NCI-H2081 treated with DMSO at 0.1 percent for 48 hours (cell line): ENCODE measurements at places on chromosomes 11 and 22.

- no peak for DNase-seq
Measured at GRCh38 chr11:121884626-121885025, 231.4 kb downstream of the BLID start.

DNA sequence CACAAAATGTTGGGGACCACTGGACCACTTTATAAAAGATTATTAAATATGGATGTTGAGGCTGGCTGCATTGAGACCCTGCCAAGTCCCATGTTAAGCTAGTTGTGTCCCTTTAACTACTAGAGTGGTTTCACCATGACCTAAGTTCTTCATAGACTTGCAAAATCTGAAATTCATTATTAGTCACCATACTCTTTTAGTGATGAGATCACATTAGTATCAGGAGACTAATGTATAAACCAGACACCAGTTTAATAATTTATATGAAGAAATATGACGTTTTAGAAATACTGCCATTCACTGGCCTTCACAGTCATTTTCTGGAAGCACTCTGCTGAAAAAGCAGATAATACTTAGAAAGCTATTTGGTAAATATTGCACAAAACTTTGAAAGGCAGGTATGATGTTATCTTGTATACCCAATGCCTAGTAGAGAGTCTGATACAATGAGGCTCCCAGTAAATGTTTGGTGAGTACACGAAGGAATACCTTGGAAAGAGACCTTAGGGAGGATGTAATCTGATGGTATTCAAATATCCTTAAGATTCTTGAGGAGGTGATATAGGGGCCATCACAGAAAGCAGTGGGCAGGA is 728.2 kb upstream of the ANO5 start:
- no peak for DNase-seq

DNA sequence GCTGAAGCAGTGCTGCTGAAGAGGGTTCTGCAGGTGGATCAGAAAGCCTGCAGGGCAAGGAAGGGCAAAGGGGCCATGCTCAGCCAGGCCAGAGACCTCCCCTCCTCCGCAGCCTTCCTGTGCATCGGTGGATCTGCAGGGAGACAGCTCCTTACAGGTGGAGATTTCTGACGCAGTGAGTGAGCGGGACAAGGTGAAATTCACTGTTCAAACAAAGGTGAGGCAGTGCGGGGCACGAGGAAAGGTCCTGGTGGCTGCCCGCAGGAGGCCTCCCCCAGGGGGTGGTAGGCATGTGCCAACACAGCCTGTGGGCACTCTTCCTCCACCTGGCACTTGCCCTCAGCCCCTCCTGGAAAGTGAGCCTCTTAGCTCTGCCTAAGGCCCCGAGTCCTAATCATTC is 8.6 kb downstream of the CFL1 start:
- no peak for DNase-seq

GRCh38 chr11:9533736-9534473 is 39.6 kb upstream of the WEE1 start:
- no peak for DNase-seq

GRCh38 chr11:60852117-60852981 is 3.4 kb downstream of the PTGDR2 start:
- DNase-seq, result no peak

DNA sequence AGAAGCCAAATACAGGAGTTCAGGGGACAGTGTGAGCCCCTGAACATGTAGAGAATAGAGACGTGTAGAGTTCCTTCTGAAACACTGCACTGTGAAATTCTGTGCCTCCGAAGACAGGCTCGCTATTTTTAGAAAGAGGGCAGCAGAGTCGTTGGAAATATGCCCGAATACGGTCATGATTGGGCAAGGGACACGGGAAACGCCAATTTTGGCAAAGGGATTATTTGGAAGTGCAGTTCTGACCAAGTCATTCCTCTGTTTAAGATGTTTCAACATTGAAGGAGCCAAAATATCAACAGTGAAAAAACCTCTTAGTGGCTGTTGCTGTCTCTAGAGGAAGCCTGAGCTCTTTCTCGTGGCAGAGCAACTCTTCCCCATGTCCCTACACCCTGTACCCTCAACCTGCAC is 9.5 kb upstream of the CBX6 start:
- no peak for DNase-seq

- DNase-seq, result no peak
Measured at GRCh38 chr11:130999992-131000770, 83.9 kb upstream of the SNX19 start.

DNA sequence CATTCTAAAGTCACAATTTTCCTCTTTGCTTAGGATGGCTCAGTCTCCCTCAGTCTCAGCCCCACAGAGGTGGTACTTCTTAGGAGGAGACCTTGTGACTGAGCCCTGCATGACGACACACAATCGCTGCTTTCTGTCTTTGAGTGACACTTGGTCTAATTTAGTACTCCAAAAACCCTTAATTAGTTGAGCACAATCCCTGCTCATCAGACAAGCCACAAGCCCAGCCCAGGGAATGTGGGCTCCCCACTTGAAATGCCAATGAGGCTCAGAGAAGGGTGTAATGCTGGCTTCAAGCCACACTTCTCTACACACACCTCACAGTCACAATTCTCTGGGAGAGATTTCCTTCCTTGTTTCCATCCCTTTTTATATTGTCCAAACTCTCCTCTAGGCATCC is 101.8 kb downstream of the FEZ1 start:
- no peak for DNase-seq

DNA sequence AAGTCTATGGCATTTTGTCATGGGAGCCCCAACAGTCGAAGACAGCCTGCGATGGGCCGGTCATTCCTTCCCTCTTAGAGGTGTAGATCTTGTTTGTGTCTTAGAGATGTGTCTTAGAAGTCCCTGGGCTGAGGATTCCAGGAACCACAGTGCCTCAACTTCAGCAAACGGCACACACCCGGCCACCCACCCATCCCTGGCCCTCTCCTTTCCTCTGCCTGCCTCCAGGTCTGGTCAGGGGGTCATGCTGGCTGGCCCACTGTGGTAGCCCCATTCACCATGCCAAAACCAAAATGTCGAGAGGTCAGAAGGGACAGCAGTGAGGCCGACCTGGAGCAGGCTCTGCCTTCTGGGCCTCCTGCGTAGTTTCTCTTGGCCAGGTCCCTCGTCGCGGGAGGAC is 857.9 kb downstream of the TBC1D22A start:
- no peak for DNase-seq

- DNase-seq, result no peak
Measured at GRCh38 chr11:130804306-130805076, 111.8 kb downstream of the SNX19 start.

DNA sequence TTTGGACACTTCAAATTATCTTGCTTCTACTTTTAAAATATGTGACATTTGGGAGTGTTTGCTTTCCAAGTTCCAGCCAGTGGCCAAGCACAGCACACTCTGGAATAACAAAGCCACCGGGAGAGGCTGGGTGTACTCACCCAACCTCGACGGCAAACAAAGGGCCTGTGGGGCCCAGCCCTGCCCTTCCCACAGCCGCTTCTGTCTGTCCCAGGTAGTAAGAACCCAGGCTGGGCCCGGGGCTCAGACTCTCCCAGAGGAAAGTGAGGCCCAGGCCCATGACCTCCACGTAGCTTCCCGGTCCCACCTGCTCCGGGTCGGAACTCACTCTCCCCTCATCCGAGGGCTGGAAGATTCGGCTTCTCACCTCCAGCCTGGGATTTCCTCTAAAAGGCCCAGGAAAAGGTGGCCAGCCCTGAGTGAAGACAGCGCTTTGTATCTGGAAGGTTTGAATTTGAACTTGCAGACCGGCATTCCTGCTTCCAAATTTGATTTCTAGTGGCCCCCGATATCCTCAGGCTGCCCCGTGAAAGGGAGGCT is 93.5 kb downstream of the CELSR1 start:
- DNase-seq, result no peak

- no peak for DNase-seq
Measured at GRCh38 chr22:28375761-28376534, 303.7 kb downstream of the TTC28 start.

- DNase-seq, result no peak
Measured at GRCh38 chr11:36150986-36151385, 138.2 kb downstream of the COMMD9 start.

- DNase-seq, result no peak
Measured at GRCh38 chr22:33018232-33018864, 39.8 kb downstream of the SYN3 start.

- DNase-seq, result no peak
Measured at GRCh38 chr11:121595717-121596161, 143.0 kb upstream of the SORL1-AS1 start.

- DNase-seq, result no peak
Measured at GRCh38 chr22:44669561-44669976, 32.4 kb upstream of the PRR5 start.

DNA sequence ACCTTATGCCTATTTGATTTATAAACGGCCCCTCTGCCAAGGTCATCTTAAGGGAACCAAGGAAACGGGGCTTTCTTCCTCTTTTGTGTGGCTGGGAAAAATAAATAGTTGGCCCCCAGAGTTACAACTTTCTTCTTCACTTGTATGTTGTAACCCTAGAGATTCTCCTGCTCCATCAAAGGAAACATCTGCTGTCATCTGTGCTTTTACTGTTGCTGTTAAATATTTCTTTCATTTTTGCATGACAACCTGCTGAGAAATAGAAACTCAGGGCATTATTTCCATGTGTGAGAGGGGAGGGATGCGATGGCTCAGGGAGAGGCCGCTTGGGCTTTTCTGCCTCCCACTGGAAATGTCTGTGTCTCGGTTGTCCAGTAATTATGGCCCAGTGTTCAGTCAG is 21.8 kb upstream of the CDC42EP2 start:
- DNase-seq, result no peak

GRCh38 chr11:27057091-27057780 is 16.6 kb downstream of the BBOX1 start:
- DNase-seq, result no peak

DNA sequence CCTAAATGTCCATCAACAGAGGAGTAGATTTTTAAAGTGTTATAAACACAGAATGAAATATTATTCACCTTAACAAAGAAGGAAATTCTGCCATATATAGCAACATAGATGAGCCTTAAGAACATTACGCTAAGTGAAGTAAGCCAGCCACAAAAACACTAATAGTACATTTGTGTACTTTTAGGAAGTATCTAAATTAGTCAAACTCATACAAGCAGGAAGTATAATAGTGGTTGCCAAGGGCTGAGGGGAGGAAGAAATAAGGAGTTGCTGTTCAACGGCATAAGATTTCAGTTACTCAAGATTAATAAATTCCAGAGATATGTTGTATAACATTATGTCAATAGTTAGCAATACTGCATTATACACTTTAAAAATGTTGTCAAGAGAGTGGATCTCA is 181.7 kb upstream of the ZC3H12C start:
- no peak for DNase-seq

- no peak for DNase-seq
Measured at GRCh38 chr11:116792869-116793771, 1.4 kb upstream of the APOA5 start.

GRCh38 chr22:22072169-22072836 is 89.7 kb upstream of the TOP3B start:
- no peak for DNase-seq

- no peak for DNase-seq
Measured at GRCh38 chr22:37022483-37023337, 3.2 kb downstream of the MPST start.

DNA sequence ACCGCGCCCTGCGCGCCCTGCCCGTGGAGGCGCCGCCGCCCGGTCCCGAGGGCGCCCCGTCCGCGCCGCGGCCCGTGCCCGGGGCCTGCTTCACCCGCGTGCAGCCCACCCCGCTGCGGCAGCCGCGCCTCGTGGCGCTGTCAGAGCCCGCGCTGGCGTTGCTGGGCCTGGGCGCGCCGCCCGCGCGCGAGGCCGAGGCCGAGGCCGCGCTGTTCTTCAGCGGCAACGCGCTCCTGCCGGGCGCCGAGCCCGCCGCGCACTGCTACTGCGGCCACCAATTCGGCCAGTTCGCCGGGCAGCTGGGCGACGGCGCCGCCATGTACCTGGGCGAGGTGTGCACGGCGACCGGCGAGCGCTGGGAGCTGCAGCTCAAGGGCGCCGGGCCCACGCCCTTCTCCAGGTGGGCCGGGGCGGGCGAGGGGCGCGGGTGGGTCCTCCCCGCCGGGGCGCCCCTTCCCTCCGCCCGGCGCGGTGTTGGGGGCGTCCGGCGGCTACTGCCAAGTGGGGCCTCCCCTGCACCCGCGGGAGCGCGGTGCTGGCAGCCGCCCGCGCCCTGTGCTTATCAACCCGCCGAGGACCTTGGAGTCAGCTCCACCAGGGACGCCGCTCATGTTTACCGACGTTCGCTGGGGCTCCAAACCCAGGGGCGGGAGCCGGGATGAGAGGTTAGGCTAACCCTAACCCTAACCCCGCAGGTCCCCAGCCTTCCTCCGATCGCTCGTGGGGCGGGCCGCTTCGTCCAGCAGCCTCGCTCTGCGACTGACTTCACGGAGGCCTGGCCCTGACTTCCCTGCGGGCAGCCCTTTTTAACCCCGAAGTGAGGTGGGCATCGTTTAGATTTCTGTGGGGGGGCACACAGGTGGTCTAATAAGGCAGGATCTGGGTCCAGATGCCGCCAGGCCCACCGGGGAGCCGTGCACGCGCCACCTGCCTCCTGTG is 649 bp downstream of the SELENOO start:
- no peak for DNase-seq

DNA sequence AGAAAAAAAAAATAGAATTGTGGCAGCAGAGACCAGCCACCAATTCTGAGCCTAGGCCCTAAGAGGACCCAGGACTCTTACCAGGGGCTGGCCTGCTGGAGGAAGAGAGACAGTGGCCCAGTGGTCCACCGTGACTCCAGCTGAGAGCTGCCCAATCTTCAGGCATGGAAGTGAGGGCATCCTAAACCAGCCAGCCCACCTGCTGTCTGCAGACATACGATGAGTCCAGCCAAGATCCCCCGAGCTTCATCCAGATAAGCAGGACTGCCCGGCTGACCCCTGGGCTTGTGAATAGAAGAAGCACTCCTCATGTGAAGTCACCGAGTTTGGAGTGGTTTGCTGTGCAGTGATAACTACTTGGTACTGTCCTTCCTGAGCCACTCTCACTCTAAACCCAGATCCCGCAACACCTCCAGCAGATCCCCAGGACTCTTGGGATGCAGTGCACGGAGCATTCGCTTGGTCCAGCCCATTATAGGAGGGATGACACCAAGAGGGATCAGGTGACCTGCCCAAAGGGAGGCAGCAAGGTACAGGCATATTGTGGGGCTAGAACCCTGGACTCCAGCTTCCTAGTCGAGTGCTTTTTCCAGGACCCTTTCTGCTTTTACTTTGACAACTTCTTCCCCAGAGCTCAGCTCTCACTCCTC is 41.7 kb upstream of the FGF3 start:
- DNase-seq, result no peak

- no peak for DNase-seq
Measured at GRCh38 chr11:9838229-9838628, 174.4 kb downstream of the SWAP70 start.
